ENCODE measurements at places on chromosomes 11 and 22. TPM values are rescaled to one million over a fixed set of nuclear protein-coding genes. Genes with fewer than 3 reads are reported as not detected.

Gene CNIH2
- total RNA-seq, result not detected

Gene TMEM121B
- total RNA-seq, result 0.11 TPM

DNA sequence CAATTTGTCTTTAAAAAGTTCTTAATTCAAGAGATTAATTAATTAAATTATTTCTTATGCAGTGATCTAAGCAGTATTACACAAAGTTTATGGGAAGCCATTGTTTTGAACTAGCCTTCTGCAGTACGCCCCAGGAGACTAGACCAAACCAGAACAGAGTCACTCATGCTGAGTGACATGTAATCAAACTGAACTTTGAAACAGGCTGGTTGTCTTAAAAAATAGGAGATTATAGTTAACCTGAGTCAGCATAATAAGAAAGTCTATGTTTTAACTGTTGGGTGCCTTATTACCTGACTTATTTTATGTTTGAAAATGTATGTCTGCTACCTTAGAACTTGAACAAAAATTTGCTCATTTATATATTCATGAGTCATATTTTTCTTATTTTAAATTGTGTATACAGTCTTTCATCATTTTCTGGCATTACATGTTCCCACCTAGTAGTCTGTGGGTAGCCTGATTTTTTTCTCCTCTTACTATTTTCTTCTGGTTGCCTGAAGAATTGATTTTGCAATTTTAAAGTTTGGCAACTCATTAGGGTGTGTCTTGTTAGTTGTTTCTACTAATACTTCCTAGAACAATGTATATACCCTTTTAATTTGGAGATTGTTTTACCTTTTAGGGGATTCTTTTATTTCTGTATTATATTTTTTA, 161.4 kb downstream of the AASDHPPT start:
- DNase-seq, result no peak
- no peaks in the 10 kb centered on the region for H3K4me1 ChIP-seq
- H3K27me3 ChIP-seq, result no peaks in the 10 kb centered on the region
- H3K27ac ChIP-seq, result no peak overlapping the region

- H3K27ac ChIP-seq, result no peak overlapping the region
- no peaks in the 10 kb centered on the region for H3K36me3 ChIP-seq
- DNase-seq, result no peak
- no peak overlapping the region for H3K4me3 ChIP-seq
- no peaks in the 10 kb centered on the region for H3K4me1 ChIP-seq
- H3K27me3 ChIP-seq, result no peaks in the 10 kb centered on the region
Observed at GRCh38 chr11:40921246-40921645, 538.2 kb downstream of the LRRC4C start.

DNA sequence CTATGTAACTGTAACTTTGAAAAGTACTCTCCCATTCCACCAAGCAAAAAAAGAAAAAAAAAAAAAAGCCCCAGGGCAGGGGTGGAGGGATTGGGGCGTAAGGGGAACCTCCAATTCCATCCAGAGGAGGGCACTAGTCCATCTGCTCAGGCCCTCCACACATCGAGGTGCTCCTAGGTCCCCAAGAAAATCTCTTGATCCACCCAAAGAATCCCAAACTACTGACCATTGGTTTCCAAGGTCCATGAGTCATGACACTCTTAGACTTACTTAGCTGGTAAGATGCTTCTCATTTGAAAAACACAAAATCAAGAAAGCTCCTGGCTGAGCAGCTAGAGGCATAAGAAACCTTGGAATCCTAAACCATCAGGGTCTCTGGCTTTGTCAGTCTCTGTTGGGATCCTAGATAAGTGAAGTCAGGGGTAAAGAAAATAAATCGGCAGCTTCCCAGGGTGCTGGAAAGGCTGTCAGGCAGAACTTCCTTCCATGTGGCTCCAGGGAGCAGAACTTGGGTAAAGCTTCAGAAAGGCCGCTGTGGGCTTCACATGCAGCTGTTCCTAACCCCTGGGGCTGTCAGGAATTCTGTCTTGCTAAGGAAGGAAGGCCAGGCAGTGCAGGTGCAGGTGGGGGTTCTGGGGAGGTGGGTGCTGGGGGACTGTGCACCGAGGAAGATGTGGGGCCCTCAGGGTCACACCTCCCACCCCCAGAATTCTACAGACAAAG, 49.4 kb upstream of the ADA2 start:
- DNase-seq, result no peak
- H3K27me3 ChIP-seq, result no peaks in the 10 kb centered on the region
- H3K36me3 ChIP-seq, result no peaks in the 10 kb centered on the region
- no peak overlapping the region for H3K27ac ChIP-seq

- H3K36me3 ChIP-seq, result no peaks in the 10 kb centered on the region
- H3K27ac ChIP-seq, result no peak overlapping the region
- no peak overlapping the region for H3K4me3 ChIP-seq
- no peaks in the 10 kb centered on the region for H3K4me1 ChIP-seq
- H3K27me3 ChIP-seq, result no peaks in the 10 kb centered on the region
Observed at GRCh38 chr11:55658031-55658573, 3.9 kb upstream of the OR4C6 start.

- no peaks in the 10 kb centered on the region for H3K4me1 ChIP-seq
- no peaks in the 10 kb centered on the region for H3K27me3 ChIP-seq
- H3K36me3 ChIP-seq, result no peaks in the 10 kb centered on the region
- DNase-seq, result no peak
Observed at GRCh38 chr22:49760630-49761571, 66.8 kb downstream of the BRD1 start.

GRCh38 chr11:113247966-113248365, 66.4 kb upstream of the TTC12 start:
- no peaks in the 10 kb centered on the region for H3K4me1 ChIP-seq
- no peak overlapping the region for H3K4me3 ChIP-seq
- H3K27ac ChIP-seq, result no peak overlapping the region
- no peaks in the 10 kb centered on the region for H3K36me3 ChIP-seq

GRCh38 chr22:29202212-29203192, 3.2 kb upstream of the EMID1 start:
- no peaks in the 10 kb centered on the region for H3K36me3 ChIP-seq
- H3K27ac ChIP-seq, result no peak overlapping the region
- no peak overlapping the region for H3K4me3 ChIP-seq
- no peak for DNase-seq
- H3K4me1 ChIP-seq, result no peaks in the 10 kb centered on the region
- no peaks in the 10 kb centered on the region for H3K27me3 ChIP-seq

DNA sequence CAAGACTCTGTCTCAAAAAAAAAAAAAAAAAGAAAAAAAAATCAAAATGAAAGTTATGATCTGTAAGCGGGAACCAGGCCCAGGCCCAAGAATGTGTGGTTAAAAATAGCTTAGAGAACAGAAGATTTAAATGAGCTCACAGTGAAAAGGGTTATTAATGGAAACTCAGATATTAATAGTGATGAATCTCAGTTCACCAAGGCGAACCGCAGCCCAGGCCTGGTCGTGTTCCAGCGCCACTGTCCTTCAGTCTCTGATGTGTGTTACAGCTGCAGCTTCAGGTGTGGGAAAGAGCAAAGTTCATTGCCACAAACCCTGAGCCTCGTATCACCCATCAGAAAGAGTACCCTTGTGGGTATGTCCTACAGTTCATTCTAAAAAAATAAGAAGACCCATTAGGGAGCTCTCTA, 107.1 kb downstream of the GAB2 start:
- peak overlapping the region; percentile 79 for H3K27ac ChIP-seq
- H3K4me3 ChIP-seq, result peak overlapping the region; percentile 9
- H3K36me3 ChIP-seq, result no peaks in the 10 kb centered on the region
- DNase-seq, result peak; percentile 84
- H3K4me1 ChIP-seq, result peaks cover 51% of the 10 kb centered on the region

DNA sequence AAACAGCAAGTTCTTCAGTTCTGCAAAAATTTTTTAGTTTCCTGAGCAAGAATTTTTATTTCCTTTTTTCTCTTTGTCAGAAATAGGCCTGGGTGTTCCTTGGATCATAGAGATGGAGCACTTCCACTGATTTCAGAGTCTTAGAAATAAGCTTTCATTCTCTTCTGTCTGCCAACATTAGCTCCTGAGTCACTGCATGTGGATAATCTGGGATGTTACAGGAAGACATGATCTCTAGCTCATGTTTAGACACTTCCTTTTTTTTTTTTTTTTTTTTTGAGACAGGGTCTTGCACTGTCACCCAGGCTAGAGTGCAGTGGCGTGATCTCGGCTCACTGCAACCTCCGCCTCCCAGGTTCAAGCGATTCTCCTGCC, 13.2 kb upstream of the TMEM218 start:
- no peak for DNase-seq
- no peak overlapping the region for H3K4me3 ChIP-seq
- no peaks in the 10 kb centered on the region for H3K36me3 ChIP-seq
- H3K4me1 ChIP-seq, result no peaks in the 10 kb centered on the region
- no peaks in the 10 kb centered on the region for H3K27me3 ChIP-seq
